Inflammatory macrophage treated with lipopolysaccharide for 4 hours (primary cell): ENCODE measurements at places on chromosomes 3 and 15.

DNA sequence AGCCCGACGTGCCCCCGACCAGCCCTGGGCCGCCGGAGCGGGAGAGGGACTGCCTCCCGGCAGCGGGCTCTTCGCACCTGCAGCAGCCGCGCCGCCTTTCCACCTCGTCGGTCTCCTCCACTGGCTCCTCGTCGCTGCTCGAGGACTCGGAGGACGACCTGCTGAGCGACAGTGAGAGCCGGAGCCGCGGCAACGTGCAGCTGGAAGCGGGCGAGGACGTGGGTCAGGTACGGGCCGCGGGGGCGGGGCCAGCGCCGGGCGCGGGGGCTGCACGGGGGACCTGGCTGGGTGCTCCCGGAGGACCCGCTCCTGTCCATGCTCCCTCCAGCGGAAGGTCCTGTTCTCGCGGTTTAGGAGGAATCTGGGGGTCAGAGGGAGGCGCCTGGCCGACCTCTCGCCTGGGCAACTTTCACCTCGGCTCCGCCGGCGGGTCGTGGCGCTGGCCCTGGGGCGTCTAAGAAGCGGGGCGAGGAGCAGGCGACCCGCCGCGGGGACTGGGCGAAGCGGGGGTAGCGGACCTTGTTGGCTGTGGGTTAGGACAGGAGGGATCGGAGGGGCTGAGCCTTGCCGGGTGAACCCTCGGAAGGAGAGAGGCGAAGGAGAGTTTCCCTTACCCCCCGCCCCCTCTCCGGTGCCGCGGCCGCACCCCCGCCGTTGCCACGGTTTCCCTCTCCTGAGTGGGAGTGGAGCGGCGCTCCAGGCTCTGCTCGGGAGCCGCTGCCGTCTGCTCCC is 682 bp downstream of the ITPKA start:
- DNase-seq, result no peak

DNA sequence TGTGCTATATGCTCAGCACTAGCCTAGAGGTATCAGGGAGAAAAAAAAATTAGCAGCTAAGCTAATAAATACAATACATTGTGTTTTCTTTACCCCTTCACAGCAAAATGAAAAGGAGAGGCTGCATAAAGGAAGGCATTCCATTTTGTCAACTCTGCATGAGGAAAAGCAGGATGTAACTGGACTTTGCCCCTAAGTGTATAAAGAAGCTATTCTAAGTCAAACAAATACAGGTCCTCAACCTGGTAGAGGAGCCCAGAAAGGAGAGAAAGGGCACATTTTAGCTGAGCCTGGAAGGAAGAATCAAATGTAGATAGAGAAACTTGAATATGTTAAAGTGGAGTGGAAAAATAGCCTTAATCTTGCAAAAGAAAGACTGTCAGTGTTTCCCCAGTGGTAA is 89.0 kb upstream of the SPRED1 start:
- DNase-seq, result no peak

DNA sequence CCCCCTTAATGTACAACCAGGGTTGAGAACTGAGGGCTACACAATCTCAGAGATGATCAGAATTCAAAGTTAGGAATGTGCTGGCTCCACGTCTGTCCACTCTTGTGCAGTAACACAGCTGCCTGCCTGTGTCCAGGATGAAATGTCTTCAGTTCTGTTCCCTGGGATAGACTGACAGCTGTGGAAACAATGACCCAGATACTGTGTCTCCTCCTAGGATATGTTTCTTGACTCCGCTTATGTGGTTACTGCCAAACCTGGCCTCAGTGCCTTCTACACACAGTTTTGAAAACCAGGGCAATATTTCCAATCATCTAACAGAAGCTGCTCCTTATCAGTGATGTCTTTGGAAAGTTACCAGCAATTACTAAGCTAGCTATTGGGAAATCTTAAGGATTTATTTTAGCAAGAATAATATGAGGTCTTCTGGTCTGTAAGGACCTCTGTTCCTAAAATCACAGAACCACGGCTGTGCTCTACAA is 67.6 kb downstream of the NOX5 start:
- DNase-seq, result no peak

DNA sequence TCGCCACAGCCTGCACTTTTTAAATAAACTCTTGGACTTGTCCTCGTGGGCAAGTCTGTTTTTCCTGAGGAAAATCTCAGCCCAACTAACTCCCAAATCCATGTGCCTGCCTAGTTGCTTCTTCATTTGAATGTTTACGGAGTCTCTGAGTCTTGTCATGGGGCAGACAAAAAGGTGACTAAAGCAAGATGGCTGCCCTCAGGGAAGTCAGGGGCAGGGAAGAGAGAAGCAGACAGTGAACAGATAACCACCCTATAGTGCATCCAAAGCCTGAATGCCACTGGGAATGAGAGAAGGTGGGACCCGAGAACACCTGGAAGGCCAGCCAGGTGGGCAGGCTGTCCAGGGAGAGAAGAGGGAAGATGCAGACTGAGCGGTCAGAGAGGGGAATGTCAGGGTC is 21.4 kb downstream of the CCDC12 start:
- DNase-seq, result no peak

GRCh38 chr15:96335411-96336024 is 5.0 kb downstream of the NR2F2 start:
- DNase-seq, result no peak

DNA sequence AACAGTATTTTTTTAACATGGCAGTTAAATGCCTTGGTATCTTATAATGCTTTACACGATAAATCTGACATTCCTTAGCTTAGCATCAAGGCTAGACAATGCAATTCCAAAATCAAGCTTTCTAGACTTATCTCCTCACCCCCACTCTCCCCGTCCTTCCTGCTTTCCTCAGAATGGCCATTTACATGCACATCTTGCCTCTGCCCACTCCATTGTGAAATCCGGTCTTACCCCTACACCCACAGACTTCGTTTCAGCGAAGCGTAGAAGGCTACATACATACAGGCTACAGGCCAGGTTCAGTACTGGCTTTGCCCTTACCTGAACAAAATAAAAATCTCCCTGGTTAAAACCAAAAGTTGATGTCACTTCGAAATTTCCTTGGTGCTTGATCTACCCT is 58.6 kb upstream of the SLC12A8 start:
- peak; percentile 33 for DNase-seq

GRCh38 chr3:14793126-14793857 is 25.5 kb upstream of the FGD5 start:
- no peak for DNase-seq

- peak; percentile 49 for DNase-seq
Measured at GRCh38 chr3:143298886-143299535, 179.4 kb downstream of the CHST2 start.

DNA sequence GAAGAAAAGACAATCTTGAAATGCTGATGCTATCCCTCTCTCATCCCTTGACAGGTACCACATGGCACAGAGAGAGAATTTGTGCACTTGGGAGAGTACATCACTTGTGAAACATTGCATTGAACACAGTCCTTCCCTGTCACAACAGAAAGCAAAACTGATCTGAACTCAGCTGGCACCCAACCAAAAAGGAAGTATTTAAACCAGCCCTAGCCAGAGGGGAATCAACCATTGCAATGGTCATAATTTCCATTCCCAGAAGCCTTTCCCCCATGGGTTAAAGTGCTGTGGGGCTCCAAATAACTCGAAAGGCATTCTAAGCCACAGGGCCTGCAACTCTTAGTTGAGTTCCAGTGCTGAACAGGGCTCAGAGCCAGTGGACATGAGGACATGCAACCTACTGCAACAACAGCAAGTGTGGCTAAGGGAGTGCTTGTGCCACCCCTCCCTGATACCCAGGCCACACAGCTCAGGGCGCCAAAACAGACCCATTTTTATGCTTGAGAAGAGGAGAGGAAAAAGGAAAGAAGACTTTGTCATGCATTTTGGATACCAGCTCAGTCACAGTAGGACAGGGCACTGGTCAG is 530.8 kb upstream of the BCHE start:
- DNase-seq, result no peak

- DNase-seq, result no peak
Measured at GRCh38 chr3:140270329-140270728, 335.3 kb downstream of the CLSTN2 start.

- DNase-seq, result no peak
Measured at GRCh38 chr3:66399529-66400232, 101.1 kb downstream of the LRIG1 start.

DNA sequence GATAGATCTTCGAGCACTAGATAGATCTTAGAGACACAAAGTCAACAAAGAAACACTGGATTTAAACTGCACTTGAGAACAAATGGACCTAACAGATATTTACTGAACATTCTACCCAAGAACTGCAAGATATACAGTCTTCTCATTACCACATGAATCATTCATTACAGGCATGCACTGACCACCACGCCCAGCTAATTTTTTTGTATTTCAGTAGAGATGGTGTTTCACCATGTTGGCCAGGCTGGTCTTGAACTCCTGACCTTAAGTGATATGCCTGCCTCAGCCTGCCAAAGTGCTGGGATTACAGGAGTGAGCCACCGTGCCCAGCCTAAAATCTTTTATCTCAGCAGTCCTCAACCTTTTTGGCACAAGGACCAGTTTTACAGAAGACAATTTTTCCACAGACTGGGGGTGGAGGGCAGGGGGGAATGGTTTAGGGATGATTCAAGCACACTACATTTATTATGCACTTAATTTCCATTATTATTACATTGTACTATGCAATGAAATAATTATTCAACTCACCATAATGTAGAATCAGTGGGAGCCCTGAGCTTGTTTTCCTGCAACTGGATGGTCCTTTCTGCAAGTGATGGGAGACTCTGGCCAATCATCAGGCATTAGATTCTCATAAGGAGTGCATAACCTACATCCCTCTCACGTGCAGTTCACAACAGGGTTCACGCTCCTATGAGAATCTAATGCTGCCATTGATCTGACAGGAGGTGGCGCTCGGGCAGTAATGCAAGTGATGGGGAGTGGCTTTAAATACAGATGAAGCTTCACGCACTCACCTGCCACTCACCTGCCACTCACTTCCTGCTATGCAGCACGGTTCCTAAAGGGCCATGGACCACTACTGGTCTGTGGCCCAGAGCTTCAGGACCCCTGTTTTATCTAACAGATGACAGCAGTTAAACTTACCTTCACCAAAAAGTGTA is 21.7 kb downstream of the CSNK1G1 start:
- no peak for DNase-seq

- peak; percentile 43 for DNase-seq
Measured at GRCh38 chr3:42190701-42191442, 75.1 kb downstream of the CCK start.

GRCh38 chr3:111033470-111034050 is 38.1 kb upstream of the NECTIN3 start:
- no peak for DNase-seq

GRCh38 chr3:56864090-56864489 is 62.3 kb upstream of the ARHGEF3 start:
- DNase-seq, result no peak

- DNase-seq, result no peak
Measured at GRCh38 chr15:78732634-78733033, 78.6 kb downstream of the ADAMTS7 start.

GRCh38 chr3:48369693-48370332 is 2.2 kb upstream of the FBXW12 start:
- no peak for DNase-seq

- DNase-seq, result no peak
Measured at GRCh38 chr3:64341296-64341695, 116.0 kb upstream of the PRICKLE2 start.

- no peak for DNase-seq
Measured at GRCh38 chr15:48609486-48609885, 36.0 kb downstream of the FBN1 start.

- no peak for DNase-seq
Measured at GRCh38 chr3:161649900-161650484, 153.4 kb downstream of the OTOL1 start.

DNA sequence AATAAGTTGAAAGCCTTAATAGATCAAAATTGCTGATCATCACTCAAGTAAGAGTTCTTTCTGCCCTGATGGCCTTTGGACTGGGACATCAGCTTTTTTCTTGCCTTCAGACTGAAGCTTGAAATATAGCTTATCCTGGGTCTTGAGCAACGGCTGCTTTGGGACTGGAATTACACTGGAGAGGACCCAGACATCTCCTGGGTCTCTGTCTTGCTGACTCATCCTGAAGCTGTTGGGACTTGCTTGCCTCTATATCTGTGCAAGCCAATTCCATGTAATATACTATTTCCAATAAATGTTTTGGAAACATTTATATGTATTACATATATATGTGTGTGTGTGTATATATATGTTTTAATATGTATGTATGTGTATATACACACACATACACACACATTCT is 260.2 kb downstream of the PDZRN3 start:
- no peak for DNase-seq

GRCh38 chr15:99992611-99993231 is 259.5 kb upstream of the LYSMD4 start:
- DNase-seq, result no peak

DNA sequence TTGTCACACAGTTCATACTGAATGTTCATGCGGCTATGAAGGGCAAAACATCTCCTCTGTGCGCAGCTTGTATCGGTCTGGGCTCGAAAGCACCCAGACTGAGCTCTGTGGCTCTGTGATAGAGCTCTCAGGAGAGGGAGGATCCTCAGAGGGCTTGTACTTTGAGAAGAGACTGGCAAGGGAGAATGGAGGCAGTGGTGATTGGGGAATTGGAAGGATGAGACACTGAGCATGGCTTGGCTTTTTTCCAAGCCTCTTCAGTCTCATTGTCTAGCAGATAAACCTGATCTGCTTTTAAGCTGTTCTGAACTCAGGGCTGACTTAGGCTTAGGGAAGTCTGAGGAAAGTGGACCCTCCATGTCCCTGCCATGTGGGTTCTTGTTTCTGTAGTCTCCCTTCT is 43.0 kb downstream of the RAD54L2 start:
- DNase-seq, result no peak

DNA sequence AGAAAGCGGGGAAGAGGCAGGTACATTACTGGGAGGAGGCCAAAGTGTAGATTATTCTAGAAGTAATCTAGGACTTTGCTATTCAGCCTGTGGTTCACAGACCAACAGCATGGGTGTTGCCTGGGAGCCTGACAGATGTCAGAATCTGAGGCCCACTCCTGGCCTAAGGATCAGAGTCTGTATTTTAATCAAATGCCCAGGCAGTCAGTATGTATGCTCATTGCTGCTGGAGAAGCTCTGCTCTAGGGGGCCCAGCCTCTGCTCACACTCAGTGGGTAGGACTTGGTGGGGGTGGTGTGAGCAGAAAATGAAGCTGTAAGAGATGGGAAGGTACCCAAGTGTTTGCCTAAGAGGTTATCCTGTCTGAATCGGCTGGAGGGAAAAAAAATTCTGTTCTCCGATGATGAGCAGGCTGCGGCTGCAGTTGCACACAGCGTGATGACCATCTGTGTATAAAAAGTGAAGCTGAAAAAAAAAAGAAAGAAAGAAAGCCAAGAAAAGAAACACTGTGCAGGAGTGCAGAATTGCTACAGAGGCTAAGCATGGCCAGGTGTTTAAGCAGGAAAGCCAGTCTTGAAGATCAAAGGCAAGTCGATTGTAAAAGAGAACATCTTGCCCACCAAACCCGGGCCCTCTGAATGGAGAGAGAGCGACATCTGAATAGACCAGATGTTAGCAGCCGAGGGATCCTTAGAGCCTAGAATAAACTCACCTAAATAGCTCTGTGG is 65.2 kb downstream of the EIF4E3 start:
- DNase-seq, result no peak

DNA sequence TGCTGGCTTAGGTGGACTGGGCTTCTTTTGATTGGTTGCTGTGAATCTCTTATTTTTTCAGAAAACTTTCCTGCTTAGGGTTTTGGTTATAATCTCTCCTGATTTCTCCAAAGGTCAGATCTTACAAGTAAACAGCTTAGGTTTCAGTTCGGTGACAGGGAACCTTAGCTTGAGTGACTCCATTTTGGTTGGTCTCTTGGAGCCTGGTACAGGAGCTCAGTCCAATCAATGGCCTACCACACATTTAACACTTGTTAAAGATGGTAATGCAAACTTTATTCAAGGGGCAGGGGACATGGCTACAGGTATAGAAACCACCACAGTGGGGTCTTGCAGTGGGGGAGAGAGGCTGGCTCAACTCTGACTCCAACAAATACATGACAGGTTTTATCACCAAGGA is 180.9 kb upstream of the THBS1 start:
- DNase-seq, result no peak
